ENCODE measurements at places on chromosomes 7 and 10.

DNA sequence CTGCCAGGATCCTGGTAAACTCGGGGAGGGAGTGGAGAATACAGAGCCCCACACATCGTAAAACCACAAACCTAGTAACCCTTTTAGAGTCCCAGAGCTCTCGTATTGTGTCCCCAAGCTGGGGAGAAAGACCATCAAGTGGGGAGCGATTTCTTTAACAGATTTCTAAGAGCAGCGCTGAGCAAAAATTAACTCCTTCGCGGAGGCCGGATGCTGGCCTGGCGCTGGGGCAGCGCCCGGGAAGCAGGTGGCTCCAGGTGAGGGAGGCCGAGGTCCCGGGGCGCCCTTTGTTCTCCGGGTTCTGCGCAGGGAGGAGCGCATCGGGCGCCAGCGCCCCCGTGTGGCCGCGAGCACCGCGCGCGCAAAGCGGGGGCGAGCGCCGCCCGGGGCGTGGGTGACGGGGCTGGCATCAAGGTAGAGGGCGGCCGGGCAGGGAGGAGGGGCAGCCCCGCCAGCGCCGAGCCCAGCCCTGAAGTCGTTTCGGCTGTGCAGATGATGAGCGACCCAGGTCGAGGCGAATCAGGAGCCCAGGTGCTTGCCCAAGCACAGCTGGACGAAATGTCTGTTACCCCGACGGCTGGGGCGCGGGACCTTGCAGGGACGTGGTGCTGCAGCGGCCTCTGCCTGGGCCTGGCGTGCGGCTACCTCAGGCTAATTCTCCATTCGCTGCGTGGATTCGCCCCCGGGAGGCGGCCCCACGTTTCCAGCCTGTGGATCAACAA, 10.4 kb upstream of the FGFR2 start:
- DNase-seq: peak; percentile 40

DNA sequence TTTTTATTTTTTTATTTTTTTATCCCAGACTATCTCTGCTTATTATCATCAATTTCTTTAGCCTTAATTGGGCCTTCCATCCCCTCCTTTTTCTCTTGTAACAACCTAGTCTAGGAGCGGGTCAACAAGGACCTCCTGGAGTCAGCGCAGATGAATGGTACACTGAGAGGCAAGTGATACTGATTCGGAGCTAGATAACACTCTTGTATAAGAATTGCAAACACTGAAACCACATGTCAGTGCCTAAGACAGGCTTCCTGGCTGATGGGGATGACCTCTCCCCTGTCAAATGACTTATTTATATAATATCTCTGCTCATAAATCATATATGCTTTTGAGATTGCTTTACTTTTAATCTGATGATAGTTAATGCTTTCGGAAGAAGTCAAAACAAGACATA, 22.7 kb downstream of the BPGM start:
- DNase-seq: no peak

GRCh38 chr7:94212160-94212559, 182.5 kb upstream of the COL1A2 start:
- DNase-seq: no peak

DNA sequence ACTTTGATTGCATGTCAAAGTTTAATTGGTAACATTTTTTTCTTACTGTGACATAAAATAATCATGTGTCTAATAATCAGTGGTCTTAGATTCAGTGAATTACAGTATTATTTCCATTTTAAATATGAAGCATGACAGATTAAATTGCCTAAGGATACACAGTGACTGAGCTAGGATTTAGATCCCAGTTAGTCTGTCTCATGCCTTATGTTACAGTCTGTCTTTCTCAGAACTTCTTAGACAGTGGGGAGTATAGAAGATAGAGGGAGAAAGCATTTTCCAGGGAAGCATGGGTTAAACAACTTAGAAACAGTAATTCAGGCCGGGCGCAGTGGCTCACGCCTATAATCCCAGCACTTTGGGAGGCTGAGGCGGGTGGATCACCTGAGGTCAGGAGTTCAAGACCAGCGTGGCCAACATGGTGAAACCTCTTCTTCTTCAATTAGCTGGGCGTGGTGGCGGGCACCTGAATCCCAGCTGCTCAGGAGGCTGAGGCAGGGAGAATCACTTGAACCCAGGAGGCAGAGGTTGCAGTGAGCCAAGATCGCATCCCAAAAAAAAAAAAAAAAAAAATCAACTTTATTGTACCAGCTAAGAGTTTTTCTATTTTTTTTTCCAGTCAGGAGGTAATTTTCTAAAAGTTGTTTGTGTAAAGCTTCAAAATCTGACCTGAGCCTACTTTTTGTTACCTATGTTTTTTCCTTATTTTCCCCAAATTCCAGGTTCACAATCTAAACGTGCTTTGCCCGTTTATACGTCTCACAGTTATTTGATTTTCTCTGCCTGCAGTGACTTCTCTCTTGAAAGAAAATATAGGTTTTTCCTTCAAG, 3.3 kb downstream of the CASD1 start:
- no peak for DNase-seq

DNA sequence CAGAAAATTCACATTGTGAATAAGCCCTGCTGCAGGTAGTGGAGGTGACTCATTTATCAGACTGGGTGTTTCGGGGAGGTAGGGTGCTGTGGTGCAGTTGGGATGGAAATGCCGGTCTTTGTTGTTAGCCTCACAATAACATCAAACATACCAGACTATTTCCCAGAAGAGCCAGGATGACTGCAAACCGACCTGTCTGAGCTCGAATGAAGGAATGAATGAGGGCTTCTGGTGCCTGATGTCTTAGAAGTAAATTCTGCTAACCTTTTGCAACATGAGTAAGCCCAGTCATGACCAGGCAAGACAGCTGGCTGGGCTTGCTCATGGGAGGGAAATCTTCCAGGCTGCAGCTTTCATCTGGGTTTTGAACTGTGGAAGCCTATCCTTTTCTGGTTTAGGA, 2.4 kb upstream of the VDAC2 start:
- DNase-seq: peak; percentile 37

DNA sequence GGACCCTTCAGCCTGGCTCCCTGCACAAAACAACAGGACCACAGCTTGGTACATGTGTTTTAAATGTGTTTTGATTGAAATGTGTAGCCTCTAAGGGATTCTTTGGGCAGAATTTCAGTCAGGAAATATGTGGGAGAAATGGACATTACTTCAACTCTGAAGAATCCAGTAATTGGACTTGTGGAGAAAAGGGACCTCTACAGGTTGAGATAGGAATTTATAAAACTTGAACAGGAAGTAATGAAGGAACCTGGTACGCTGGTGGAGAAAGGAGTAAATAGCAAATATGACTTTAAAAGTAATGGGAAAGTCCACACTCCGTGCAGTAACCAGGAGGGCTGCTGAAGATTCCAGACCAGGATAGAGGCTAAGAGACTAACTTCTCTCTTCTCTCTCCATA, 220.5 kb downstream of the LHFPL3 start:
- DNase-seq: no peak

DNA sequence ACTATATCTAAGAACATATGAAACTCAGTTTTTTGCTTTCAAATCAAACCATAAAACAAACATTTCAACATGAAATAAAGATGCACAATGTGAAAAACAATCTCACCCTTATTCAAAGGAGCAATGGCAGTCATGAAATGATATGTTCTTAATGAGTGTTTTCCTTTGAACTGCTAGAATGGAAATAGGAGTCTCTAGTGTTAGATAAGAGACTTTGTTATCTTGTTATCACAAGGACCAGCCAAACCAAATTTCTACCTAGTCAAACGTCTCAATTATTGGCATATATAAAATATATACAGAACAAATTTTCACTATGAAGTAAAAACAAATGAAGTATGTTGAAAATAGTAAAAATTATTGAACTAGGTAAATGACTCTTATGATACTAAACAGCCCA, 1.2 kb downstream of the VPS41 start:
- DNase-seq: no peak

GRCh38 chr7:98613601-98614425, 3.3 kb upstream of the NPTX2 start:
- no peak for DNase-seq

DNA sequence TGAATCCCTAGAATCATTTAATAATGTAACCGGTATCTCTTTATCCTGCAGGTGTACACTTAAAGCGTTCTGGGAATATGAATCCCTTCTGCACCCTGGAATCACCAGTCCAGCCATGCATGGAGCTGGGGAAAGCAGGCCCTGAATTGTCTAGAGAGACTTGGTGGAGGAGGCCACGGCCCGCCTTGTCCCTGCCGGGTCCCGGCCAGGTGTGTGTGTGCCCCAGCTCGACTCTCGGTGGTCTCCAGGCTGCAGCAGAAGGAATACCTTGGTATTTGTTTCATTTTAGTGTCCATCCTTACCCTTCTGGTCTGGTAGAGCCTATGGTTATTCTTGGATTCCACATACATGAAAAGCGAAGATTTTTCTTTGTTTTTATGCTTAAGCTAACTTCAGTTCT, 58.1 kb downstream of the PRPF18 start:
- DNase-seq: no peak

DNA sequence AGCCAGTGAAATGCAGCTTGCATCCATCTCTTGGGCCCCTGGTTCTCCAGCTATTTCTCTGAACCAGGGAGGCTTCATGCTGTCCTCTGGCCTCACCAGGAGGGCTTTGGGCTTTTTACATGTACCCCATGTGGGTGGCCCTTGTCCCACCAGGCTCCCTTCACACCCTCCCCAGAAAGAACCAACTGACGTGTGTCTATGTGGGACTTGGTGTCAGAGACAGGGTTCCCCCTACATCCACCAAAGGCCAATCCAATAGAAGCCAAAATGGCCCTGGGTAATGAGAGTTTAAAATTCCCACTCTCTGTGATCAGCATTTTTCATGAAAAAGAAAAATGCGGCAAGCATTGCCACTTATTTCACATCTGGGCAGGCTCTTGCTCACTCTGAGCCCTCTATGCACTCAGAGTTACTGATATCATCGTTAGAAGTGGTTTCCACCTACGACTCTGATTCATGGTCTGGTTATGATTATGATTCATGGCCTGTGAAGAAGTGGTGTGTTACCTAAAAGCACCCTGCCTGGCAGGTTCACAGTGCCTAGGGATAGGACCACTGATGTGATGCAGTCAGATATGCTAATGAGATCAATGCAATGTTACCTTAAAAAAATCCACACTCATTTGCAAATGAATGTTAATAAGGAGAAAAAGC, 133.5 kb downstream of the BUB3 start:
- DNase-seq: peak; percentile 73

DNA sequence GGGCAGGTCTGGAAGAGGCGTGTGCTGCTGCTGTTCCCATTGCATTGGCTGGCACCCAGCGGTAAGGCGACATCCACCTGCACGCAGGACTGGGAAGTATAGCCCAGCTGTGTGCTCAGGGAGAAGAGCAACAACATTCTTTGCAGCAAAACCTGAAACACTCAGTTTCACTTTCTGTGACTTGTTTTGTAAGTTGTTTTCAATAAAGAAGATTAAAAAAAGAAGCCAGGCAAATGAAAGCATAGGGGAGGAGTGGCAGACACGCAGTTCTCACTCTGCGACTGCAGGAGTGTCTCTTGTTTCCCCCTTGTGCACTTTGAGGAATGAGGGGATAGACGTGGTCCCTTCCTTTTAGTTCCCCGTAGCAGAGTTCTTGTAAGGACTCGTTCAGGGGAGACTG, 5.8 kb downstream of the FBH1 start:
- no peak for DNase-seq

GRCh38 chr7:128755819-128756476, 16.8 kb downstream of the CALU start:
- no peak for DNase-seq

DNA sequence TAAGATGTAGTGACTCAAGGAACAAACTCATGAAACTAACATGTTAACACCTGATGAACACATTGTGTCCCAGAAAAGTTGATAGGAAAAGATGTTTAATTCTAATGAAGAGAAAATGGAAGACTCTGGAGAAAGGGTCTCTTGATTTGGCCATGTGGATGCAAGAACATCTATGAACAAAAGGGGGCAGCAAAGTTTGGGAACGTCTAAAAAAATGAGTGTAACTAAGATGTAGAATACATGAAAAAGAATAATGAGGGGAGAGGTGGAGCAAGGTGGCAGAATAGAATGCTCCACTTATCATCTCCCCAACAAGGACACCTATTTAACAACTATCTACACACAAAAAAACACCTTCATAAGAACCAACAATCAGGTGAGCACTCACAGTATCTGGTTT, 805.1 kb downstream of the TNS3 start:
- no peak for DNase-seq

DNA sequence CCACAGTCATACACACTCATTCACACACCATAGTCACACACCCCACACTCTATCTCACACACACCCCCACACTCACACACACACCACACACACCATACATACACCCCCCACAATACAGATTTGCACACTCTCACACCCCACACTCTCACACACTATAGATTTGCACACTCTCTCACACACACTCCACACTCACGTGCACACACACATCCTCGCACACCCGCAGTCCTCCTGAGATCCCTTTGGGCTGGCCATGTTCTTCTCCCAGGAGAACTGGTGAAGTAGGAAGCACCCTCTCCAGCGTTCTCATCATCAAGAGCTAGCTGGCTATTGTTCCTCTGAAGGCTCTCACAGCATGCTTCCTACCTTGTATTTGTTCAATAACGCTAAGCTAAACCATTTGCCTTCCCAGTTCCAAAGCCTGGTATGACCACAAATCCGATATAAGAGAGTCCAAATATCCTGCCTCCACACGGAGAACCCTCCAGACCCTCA, 86.2 kb downstream of the HECW1 start:
- DNase-seq: no peak

DNA sequence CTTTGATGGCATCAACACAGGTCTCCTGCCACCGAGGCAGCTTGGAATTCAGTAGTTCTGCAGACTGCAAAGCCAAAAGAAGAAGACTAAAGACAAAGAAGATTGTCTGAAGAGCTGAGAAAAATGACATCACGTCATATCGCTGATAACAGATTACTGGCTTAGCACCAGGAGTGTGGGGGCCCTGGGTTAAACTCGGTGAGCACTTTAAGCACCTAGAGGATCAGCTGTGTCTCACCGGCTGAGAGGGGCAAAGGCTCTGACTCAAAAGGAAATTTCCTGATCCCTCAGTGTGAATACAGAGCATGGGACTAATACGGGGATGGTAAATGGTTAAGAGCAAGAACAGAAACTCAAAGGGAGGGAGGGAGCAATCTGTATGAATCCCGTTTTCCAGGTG, 30.7 kb downstream of the BRI3 start:
- DNase-seq: no peak

DNA sequence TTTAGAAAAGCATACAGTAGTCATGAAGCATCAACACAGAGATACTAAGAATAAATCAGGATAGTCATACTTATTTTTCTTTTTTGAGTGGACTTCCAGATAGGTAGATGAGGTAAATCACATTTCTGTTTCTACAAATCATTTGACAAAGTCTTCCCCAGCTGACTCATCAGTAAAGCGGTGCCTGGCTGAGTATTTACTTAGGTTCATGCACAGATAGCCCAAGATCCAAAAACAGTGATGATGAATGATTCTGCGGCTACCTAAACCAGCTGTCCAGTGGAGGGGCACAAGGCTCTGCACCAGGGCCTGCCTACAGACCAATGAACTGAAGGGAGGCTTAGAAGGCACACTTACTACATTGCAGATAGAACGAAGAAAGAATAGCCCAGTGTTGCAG, 113.1 kb downstream of the PARP12 start:
- DNase-seq: no peak
